Amygdala (tissue), 56 donors: ENCODE measurements at places on chromosomes 4 and X.

DNA sequence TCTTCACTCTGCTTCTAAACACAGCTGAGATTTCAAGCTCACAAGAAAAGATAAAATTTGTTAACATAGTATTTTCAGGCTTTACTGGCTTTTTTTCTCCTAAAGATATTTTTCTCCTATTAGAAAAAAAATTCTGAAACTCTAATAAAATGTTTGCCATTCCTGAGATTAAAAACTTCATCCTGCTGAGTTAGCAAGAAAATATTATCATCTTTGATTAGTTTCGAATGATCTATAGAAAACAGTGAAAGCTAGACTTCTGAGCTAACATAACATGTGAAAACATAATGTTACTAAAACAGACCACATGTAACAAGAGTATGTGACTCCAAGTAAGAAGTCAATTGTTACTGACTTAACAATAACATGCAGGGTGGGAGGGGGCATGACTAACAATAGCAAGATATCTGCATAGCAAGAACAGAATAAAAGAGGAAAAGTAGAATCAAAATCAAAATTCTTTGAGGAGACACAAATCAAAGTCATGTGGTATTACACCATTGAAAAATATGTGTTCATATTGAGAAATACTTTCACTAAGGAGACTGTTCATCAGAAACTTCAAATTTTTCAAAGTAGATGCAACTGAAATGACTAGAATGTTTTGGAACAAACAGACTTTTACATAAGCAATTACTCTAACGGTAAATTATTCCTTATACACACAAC lies 14.5 kb downstream of the TBCK start:
- DNase-seq, result no peak

DNA sequence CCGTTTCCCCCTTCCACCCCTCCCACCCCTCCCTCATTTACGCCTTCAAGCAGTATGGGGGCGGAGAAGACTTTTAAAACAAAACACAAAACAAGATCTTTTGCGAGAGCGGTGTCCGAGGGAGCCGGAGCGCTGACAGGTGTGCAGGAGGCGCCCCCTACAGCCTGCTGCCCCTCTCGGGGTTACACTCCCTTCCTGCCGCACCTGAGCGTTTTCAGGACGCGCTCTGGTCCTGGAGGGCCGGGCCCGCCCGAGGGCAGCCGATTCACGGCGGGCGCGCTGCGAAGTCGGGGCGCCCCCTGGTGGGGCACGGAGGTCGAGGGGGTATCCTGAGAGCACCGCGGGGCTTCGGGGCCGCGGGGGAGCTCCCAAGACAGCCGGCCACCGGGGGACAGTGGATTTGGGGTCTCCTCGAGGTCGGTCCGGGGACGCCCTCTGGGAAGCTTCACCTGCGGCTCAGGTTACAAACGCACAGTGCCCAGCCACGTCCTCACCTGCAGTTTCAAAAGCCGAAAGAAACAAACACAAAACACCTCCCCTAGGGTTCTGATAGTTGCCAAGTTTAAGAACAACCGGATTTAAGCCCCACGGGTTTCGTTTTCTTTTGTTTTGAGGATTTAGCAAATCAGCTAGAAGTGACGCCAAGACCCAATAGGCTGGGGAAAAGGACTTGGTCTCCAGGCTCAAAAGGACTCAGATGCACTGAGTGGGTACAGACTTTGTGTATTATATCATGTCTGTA lies 8.0 kb upstream of the NEUROG2 start:
- DNase-seq, result no peak

DNA sequence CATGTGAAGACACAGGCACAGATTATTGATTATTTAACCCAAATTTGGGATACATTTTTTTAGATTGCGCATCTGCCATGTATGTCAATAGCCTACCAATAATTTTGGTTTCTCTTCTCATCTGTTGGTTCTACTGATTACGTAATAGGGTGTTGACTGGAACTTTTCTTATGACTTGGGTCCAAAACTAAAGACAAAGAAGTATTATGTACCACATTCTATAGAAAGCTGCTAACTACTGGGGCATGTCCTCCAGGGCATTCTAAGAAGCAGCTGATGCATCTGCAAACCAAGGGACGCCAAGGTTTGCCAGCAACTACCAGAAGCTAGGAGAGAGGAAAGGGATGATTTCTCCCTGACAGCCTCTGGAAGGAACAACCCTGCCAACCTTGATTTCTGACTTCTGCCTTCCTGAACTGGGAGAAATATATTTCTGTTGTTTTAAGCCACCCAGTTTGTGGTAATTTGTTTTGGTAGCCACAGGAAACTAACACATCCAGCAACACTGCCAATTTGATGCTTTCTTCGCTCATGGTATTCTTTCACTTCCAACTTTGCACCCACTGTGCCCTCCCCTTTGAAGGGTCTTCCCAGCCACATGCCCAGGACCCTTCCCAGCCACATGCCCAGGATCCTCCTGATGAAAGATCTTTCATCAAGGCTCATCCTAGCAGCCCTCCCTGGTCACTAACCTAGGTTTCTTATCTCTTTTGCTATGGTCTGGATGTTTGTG lies 15.9 kb upstream of the TLR1 start:
- no peak for DNase-seq

GRCh38 chr4:186228514-186228894 lies 1.2 kb downstream of the KLKB1 start:
- DNase-seq, result no peak

DNA sequence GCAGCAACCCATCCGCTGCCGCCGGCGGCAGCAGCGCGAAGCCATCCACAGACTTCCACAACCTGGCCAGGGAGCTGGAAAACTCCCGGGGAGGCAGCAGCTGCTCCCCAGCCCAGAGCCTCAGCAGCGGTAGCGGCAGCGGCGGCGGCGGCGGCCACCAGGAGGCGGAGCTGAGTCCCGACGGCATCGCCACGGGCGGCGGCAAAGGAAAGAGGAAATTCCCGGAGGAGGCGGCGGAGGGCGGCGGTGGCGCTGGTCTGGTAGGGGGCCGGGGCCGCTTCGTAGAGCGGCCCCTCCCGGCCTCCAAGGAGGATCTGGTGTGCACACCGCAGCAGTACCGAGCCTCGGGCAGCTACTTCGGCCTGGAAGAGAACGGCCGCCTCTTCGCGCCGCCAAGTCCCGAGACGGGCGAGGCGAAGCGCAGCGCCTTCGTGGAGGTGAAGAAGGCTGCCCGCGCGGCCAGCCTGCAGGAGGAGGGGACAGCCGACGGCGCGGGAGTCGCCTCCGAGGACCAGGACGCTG lies 4.9 kb downstream of the PRDM8 start:
- DNase-seq, result no peak

DNA sequence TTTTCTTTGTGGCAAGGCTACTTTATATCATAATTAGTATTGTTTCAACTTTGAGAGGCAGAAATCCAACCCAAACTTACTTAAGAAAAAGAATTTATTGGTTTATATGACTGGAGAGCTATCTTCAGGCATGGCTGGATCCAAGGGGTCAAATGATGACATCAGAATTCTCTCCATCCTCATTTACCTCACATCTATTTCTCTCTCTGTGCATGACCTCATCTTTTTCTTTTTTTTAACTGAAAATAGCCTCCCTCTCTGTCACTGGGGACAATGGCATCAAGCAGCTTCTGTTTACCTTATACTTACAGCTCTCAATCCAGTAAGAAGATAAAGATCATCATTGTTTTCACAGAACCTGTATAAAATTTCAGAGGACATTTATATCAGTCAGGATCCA lies 12.0 kb upstream of the EXOC1L start:
- no peak for DNase-seq

GRCh38 chr4:172998527-172999469 lies 169.8 kb upstream of the GALNT7 start:
- no peak for DNase-seq

- DNase-seq, result no peak
Observed at GRCh38 chr4:180913750-180914149, 1329.5 kb upstream of the TENM3 start.

- DNase-seq, result no peak
Observed at GRCh38 chrX:49192722-49193328, 6.7 kb upstream of the PRICKLE3 start.

- no peak for DNase-seq
Observed at GRCh38 chr4:129355516-129355915, 259.6 kb downstream of the C4orf33 start.

- DNase-seq, result no peak
Observed at GRCh38 chr4:83356899-83357661, 22.4 kb upstream of the HPSE start.

- DNase-seq, result no peak
Observed at GRCh38 chr4:41212616-41213203, 1.6 kb downstream of the APBB2 start.

DNA sequence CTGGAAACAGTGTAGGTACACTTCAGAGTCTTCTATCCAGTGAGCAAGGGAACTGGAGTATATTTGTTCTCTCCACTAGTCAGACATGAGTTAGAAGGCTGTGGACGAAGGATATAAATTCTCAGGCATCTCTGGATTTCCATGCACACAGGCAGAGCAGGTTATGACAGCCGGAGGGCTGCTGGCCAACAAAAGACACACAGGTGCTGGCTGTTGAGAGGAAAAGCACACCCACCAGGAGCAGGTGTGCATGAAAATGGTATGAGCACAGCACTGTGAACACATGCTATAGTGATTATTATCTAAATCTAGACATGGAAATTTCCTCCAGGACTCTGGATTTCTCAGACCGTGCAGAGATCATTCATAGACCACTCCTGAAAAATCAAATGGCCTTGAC lies 444.7 kb upstream of the RPS6KA3 start:
- DNase-seq, result no peak

DNA sequence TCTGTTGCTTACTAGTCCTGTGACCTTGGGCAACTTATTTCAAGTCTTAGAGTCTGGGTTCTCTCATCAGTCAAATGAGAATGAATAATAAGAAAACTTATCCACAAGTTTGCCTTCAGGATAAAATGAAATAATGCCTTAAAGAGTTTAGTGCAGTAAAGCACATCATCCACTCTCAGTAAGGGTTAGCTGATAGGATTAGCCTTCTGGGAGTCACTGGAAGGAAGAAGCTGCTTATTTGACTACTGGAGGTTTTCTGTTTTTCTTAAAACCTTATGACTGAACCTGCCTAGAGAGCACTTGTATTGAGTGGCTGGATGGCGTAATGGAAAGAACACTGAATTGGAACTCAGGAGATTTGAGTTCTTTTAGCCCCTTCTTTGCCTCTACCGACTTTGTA lies 1.8 kb downstream of the RNF128 start:
- DNase-seq, result no peak

- no peak for DNase-seq
Observed at GRCh38 chr4:111675746-111676145, 469.5 kb upstream of the FAM241A start.

- DNase-seq, result no peak
Observed at GRCh38 chr4:159823743-159824142, 720.9 kb downstream of the RAPGEF2 start.

DNA sequence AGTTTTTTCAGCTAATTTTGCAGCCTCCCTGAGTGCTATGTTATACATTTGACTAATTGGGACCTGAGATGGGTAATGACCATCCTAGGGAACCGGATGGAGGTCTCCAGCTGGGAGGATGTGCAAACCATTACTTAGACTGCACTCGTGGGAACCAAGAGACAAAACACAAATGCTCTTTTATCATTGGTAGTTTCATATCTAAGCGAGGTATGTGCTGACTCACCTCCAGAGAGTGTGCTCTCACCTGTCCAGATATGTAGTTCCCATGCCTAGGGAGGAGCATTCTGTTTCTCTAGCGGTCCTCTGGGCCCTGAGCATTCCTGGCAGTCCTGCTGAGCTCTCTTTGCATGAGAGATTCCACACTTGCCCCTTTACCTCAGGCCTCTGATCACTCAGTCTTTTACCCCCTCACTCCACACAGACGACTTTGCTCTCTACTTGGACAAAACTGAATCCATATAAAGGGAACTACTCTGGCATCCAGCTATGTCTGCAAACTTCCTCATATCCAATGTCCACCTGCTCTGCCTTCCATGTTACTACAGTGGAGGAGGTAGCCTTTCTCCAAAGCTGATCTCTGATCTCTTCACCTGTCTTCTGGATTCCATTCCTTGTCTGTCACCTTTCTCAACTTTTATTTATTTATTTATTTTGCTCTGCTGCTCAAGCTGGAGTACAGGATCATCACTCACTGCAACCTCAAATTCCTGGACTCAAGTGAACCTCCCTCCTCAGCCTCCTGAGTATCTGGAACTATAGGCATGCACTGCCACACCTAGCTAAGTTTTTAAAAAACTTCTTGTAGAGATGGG lies 88.4 kb downstream of the LRP2BP start:
- DNase-seq, result no peak

GRCh38 chr4:38323141-38323641 lies 340.8 kb upstream of the KLF3 start:
- DNase-seq, result no peak

- DNase-seq, result no peak
Observed at GRCh38 chr4:35604252-35604651, 640.1 kb downstream of the ARAP2 start.

DNA sequence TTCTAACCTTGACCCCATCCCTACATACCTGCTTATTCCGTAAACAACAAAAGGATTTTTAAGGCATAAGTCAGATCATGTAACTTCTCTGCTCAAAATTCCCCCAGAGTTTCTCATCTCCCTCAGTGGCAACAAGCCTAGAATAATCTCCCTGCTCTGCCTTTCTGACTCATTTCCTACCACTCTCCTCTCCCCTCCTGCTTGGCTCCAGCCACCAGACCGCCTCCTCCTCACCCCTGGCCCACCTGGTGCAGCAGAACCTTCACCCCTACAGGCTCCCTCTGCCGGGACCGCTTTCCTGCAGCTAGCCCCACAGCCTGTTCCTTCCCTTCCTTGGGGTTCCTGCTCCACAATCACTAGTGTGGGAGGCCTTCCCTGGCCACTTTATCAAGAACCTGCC lies 32.1 kb downstream of the TSPAN5 start:
- DNase-seq, result no peak

DNA sequence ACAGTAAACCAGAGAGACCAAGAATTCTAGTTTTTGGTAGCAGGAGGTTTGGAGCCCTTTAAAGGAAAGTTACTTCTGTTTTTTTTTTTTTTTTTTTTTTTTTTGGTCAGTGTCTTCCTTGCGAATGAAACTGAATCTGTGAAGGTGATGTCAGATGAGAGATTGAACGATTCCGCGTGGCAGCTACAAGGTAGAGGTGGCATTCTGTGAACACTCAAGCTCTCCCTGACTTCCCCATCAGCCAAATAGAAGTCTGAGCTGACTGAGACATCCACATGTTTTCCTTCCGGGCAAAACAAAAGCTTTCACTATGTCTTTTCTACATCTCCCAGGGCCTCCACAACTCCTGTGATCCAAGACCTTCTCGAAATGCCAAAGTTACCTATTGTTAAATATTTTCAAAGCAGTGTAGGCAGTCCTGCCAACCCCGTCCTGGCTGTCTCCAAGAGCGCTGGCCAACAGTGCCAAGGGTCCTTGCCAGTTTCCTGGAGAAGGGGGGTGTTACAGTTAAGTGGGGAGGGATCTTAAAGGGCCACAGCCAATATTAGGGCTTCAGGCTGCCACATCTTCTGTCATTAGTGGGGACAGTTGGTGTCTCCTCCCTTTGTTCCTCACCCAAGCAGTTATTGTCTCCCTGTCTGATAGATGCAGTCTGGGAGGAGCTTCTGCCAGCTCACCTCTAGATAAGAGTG lies 102.9 kb upstream of the SLC34A2 start:
- peak; percentile 1 for DNase-seq

GRCh38 chrX:111282139-111282538 lies 11.9 kb upstream of the CAPN6 start:
- no peak for DNase-seq
